ENCODE measurements at places on chromosomes 4 and X.
A peak's percentile ranks its signal among the peaks of the same experiment; 100 is the strongest.

- no peak for DNase-seq
Measured at GRCh38 chr4:43992552-43992951, 456.1 kb downstream of the KCTD8 start.

DNA sequence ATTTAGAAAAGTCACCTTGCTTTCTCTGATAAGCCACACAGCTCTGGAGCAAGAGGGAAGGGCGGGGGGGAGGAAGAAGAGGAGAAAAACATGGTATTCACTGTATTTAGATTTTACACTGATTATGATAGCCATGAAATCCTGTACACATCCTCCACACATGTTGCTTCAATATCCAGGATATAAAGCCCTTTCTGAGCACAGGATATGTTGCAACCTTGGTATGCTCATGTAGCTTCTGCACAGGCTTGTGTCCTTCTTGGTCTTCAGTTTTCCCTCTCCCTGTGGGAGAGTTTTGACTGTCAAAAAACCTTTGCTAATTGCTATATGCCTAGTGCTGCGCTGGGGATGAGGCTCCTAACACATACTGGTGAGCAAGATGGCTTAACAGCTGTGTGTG lies 61.9 kb upstream of the DAPP1 start:
- DNase-seq: no peak

DNA sequence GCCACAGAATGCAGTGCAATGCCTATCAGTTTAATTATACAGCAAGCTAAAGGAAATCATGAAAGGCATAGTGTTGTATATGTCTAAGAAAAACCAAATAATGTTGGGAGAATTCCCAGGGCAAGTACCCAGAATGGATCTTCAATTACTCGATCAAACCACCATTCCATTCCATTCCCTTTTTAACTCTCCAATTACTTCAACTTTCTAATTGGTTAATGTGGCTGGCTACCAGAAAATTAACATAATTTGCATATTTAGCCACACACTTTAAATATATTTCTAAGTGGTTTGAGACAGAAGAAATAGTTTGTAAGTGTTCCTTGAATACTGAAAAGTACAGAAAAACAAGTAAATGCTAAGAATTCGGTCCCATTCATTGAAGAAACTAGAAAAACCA lies 111.5 kb upstream of the NAP1L5 start:
- no peak for DNase-seq

- DNase-seq: no peak
Measured at GRCh38 chr4:165757451-165757850, 115.6 kb upstream of the TLL1 start.

GRCh38 chrX:128975745-128976144 lies 547.5 kb downstream of the SMARCA1 start:
- peak; percentile 0 for DNase-seq

DNA sequence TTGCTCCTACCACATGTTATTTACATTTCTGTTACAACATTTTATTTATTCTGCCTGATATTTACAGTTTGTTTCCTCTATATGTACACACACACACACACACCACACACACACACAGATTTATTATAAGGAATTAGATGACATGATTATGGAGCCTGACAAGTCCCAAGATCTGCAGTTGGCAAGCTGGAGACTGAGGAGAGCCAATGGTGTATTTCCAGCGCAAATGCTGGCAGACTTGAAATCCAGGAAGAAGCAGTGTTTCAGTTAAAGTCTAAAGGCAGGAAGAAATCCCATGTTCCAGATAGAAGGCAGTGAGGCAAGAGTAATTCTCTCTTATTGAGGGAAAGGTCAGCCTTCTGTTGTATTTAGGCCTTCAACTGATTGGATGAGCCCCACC lies 1.8 kb upstream of the KLHL4 start:
- DNase-seq: no peak

DNA sequence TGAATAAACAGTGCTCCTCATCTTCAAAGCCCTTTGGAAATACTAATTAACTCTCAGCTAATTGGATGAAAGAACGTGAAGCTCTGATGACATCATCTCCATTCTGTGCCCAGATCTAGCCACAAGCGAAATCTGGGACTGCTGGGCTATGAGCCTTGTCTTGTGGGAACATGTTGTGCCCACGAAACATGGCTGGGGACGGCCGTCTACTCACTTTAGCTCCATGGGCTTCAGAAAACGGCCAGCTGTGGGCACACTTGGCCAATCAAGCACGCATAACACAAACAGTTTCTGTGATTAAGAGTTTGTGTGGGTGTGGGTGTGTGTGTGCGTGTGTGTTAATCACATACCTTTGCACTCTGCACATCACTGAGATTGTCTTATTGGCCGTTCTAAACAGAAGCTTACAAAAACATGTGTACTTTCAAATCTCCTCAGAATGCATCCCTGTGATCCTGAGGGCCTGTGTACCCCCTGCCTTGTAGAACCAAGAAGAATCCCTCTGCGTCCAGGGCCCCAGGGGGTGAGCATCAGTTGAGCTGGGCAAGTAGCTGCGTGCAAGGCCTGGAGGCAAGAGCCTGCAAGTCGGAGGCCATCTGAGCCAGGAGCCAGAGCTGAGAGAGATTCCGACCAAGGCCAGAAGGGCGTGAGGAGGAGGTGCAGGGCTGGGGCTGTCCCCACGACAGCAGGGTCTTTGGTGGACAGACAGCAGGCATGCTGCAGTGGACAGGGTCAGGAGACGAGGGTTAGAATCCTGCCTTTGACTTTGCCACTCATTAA lies 18.7 kb upstream of the ZNF185 start:
- no peak for DNase-seq

DNA sequence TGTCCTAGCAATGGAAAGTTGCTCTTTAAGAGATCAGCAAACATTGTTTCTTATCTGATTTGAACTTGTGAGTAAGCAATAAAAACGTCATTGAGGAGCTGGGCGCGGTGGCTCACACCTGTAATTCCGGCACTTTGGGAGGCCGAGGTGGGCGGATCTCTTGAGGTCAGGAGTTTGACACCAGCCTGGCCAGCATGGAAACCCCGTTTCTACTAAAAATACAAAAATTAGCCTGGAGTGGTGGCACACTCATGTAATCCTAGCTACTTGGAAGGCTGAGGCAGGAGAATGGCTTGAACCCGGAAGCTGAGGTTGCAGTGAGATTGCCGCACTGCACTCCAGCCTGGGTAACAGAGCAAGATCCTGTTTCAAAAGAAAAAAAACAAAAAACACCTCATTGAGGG lies 11.2 kb upstream of the PLAC8 start:
- DNase-seq: no peak

- DNase-seq: no peak
Measured at GRCh38 chr4:36533944-36534343, 252.5 kb downstream of the DTHD1 start.

GRCh38 chr4:36053930-36054329 lies 190.4 kb downstream of the ARAP2 start:
- DNase-seq: no peak

- DNase-seq: no peak
Measured at GRCh38 chrX:48996969-48997368, 5.1 kb downstream of the GRIPAP1 start.

- no peak for DNase-seq
Measured at GRCh38 chr4:173934933-173935620, 348.4 kb downstream of the FBXO8 start.

All from stimulated activated CD4-positive, alpha-beta T cell treated with anti-CD3 and anti-CD28 coated beads, Interleukin-12 subunit alpha, Interleukin-12 subunit beta, amount 100 ng/mL, for 4 hours (primary cell).